ENCODE measurements at places on chromosomes 16 and 17. TPM values are rescaled to one million over a fixed set of nuclear protein-coding genes. Genes with fewer than 3 reads are reported as not detected.

SLFN14 gene
- total RNA-seq = under 0.01 TPM

TNFRSF17 gene
- not detected for total RNA-seq

GAST gene
- not detected for total RNA-seq

DNA sequence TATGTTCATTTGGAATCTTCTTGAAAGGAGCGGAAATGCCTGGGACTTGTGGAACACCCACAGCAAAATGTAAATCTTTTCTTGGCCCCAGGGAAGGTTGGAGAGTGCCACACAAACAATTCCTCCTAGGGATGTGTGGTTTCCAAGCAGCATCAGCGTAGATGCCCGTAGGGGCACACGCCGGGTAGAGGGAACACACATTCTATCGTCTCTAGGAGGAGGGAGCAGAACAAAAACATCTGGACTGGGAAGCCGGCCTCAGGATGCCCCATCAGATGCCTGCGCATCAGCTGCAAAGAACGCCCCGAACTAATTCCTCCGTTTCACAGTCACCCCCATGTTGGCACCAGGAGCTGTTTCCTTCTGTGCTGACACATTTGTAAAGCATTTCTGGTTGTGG, 357.9 kb upstream of the ZFHX3 start:
- H3K27me3 ChIP-seq = no peaks in the 10 kb centered on the region
- H3K36me3 ChIP-seq = no peaks in the 10 kb centered on the region
- no peak overlapping the region for H3K4me3 ChIP-seq
- no peak overlapping the region for H3K27ac ChIP-seq
- DNase-seq = no peak
- no peaks in the 10 kb centered on the region for H3K4me1 ChIP-seq

- H3K36me3 ChIP-seq = no peaks in the 10 kb centered on the region
- DNase-seq = peak; percentile 61
- H3K4me1 ChIP-seq = peaks cover 27% of the 10 kb centered on the region
Measured at GRCh38 chr17:32882734-32883133, 5.8 kb upstream of the MYO1D start.

DNA sequence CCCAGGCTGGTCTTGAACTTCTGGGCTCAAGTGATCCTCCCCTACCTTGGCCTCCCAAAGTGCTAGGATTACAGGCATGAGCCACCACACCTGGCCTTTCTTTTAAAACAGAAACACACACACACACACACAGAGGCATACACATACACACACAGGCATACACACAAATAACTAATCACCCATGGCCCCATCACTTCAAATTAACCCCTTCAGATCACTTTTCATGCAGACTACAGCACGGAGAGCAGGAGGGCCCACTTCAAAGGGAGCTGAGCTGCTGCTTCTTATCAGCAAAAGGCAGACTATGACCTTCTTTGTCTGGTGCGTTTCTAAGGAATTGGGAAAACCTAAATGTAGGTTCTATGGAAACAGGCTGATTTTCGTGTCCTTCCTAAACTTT, 1.9 kb downstream of the CLCN7 start:
- no peaks in the 10 kb centered on the region for H3K36me3 ChIP-seq
- no peak overlapping the region for H3K4me3 ChIP-seq
- peaks cover 28% of the 10 kb centered on the region for H3K4me1 ChIP-seq
- no peak for DNase-seq
- no peaks in the 10 kb centered on the region for H3K27me3 ChIP-seq

DNA sequence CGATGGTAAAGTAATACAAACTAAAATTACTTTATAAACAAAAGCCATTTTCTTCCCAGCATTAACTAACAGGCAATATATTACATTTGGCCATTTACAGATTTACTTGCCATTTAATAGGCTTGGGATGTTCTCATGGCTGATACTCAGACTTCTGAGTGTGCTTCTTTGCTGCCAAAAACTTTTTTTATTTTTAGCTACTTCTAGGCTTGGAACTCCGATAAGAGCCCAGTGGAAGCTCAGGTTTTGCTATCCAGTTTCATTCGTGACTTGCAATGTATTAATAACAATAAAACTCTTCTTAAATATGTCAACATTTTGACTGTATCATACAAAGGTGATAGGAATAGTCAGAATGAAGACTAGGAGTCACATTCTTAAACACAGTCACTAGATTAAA, 152.3 kb downstream of the ITFG1 start:
- H3K4me1 ChIP-seq = no peaks in the 10 kb centered on the region
- no peaks in the 10 kb centered on the region for H3K27me3 ChIP-seq

- no peaks in the 10 kb centered on the region for H3K36me3 ChIP-seq
- H3K27me3 ChIP-seq = no peaks in the 10 kb centered on the region
- H3K27ac ChIP-seq = no peak overlapping the region
Measured at GRCh38 chr16:75104836-75105235, 11.7 kb downstream of the LDHD start.

GRCh38 chr16:48003206-48003907, 152.4 kb downstream of the ABCC12 start:
- H3K36me3 ChIP-seq = no peaks in the 10 kb centered on the region
- no peaks in the 10 kb centered on the region for H3K27me3 ChIP-seq
- no peak overlapping the region for H3K4me3 ChIP-seq
- H3K27ac ChIP-seq = no peak overlapping the region
- no peak for DNase-seq

All from osteoblast (primary cell).